ENCODE measurements at places on chromosomes 3 and 15.

GRCh38 chr3:3305084-3305483 lies 125.6 kb upstream of the CRBN start:
- DNase-seq, result no peak

- DNase-seq, result no peak
Measured at GRCh38 chr3:18008706-18009368, 266.4 kb upstream of the TBC1D5 start.

- no peak for DNase-seq
Measured at GRCh38 chr3:105773291-105773690, 95.5 kb downstream of the CBLB start.

DNA sequence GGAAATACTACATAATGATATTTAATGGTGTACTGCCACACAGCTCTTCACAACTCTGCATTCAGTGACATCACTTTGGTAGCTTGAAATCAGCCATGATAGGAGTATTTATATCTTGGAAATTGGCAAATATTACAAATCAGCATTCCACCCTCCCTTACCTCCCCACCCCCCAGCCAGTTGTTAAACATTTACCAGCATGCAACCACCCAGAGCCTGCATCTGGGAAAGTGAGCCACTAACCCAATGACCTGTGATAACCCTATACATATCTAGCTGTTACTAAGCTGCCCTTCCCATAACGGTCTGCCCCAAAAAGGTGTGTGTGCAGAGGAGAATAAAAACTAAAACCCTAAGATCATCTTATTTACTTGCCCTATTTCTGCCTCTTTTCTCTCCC lies 44.6 kb upstream of the SATB1 start:
- DNase-seq, result no peak

GRCh38 chr15:37933666-37934065 lies 774 bp upstream of the TMCO5A start:
- no peak for DNase-seq

- no peak for DNase-seq
Measured at GRCh38 chr15:59940928-59941327, 63.2 kb upstream of the FOXB1 start.

- DNase-seq, result no peak
Measured at GRCh38 chr3:76083992-76084391, 298.6 kb upstream of the ZNF717 start.

DNA sequence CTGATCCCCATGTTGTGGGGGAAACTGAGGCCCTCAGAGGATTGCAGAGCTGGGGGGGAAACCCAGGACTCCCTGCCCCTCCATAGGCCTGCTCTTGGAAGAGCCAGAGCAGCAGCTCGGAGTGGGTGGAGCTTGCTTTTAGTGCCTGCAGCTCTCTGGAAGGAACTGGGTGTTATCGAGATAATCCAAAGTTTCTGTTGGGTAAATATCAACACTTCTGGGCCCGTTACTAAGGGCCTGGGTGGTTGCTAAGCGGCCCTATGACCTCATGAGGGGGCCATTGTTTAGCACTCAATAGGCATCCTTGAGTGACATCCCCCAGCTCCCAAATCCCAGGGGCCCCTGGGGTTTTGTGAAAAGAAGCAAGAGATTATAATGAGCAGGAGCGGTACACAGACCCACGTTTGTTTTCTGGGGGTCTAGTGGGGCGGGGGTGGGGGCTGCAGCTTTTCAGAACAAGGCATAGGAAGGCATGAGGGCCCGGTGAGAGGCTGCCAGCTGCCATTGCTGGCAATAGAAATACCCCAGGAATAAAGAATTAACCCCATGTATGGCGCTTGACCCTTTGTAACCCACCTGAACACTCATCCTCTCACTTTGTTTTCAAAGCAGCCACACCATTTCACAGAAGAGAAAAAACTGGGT lies 48.3 kb upstream of the ATP2B2 start:
- no peak for DNase-seq

All from stimulated activated CD4-positive, alpha-beta T cell treated with anti-CD3 and anti-CD28 coated beads, Interleukin-12 subunit alpha, Interleukin-12 subunit beta, amount 100 ng/mL, for 4 hours (primary cell).